ENCODE measurements at places on chromosomes 1 and 21.

GRCh38 chr21:34073032-34073748, at the start of the genes MRPS6 and SLC5A3:
Gene MRPS6, plus strand, starts transcription at chr21:34073578. Its CDS starts 123 bp downstream, at chr21:34073701.
Gene SLC5A3, plus strand, starts transcription at chr21:34073578. Its CDS starts 21,621 bp downstream, at chr21:34095199.
- DNase-seq, result peak; percentile 70

GRCh38 chr1:17527036-17527914, 12.2 kb upstream of the ARHGEF10L start:
- DNase-seq, result no peak

GRCh38 chr1:232307296-232308017, 322.5 kb downstream of the SIPA1L2 start:
- no peak for DNase-seq

GRCh38 chr1:181482521-181483284, 614 bp upstream of the CACNA1E start:
- peak; percentile 8 for DNase-seq

DNA sequence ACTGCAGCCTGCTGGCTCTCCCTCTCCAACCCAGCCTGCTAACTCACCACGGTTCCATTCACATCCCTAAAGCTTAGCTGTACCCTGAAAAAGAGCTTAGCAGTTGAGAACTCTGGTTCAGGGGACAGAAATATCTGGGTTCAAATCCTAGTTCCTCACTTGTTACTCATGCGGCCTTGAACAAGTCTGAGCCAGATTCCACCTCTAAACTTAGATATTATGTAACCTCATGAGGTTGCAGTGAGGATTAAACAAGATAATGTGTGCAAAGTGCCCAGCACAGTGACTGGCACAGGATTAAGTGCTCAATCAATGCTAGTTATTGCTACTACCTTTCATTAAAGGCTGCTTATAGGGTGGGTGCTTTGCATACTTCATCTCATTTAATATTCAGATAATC, 41.3 kb upstream of the DHCR24 start:
- no peak for DNase-seq

DNA sequence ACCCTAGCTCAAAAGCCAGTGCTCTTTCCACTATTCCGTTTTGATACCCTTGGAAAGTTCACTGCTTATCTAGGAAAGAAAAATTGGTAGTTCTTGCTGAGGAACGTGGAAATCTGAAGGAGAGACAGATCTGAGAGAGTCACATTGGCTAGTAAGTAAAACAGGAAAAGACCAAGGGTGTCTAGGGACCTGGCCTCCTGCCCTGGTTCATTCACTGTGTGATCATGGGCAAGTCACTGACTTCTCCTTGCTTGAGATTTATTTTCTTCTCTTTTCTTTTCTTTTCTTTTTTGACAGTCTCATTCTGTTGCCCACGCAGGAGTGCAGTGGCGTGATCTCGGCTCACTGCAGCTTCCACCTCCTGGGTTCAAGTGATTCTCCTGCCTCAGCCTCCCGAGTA, 90.8 kb downstream of the NFIA start:
- DNase-seq, result no peak

DNA sequence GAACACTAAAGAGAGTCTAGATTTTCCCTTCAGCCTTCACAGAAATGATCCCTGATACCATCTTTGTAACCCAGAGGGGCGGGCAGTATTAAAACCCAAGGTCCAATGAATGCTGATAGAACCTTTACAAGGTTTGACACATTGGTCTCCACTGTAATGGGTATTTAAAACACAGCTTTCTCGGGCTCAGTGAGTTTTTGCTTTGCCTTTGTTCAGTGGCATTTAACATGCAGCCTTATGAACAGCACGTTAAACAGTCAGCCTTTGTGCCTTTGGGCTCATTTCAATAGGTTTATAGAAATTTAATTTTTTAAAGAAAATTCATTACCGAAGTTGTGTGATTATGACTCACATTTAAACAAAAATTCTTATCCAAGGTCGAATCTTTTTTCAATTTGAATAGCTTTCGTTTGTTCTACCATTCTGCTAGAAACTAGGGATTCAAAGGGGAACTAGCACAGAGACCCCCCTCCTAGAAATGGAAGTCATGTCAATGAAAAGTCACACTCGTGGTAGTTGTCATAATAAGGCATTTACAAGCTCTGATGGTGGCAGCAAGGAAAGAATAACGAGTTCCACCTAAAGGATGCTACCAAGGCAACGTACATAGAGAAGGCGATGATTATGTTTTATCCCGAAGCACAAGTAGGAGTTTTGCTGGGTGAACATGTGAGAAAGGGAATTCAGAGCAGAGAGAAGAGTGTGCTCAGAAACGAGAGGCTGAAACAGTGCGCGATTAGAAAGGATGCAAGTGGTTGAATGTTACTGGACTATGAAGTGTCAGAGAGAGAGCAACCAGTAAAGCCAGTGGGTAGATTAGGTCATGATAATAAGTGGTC, 66.2 kb downstream of the SGIP1 start:
- no peak for DNase-seq

GRCh38 chr1:149945206-149945605, 8.5 kb upstream of the MTMR11 start:
- no peak for DNase-seq

DNA sequence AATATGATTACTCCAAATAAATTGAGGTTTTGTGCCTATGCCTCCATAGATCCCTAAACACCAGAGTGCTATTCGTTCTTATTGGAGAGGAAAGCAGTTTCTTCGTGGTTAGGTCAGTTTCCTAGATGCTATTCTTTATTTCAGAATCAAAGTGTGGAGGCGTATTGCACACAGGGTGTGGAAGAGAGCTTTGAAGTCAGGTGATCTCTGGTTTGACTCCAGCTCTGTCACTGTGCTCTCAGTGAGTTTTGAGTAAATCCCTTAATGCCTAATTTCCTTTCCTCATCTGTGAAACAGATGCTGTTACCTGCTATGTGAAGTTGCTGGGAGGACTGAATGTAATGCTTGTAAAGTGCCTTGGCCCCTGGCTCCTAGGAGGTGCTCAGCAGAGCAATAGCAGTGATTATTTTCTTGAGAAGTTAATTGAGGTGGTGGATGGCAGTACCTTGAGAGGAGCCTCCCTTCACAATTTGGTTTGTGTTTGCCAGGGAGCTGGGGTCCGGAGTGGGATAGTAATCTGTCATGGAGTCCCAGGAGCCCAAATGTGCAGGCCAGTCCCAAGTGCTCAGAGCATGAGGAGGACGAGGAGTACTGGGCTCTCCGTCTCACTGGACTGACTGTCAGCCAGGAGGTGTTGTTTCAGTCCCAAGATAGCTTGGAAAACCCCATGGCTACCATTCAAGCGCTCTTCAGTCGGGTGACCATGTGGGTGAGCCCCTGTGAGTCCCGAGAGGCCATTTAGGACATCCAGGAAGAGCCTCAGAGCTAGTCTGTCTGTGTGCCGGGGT, 14.9 kb downstream of the NTPCR start:
- no peak for DNase-seq

GRCh38 chr1:67217417-67217816, 51.2 kb downstream of the IL23R start:
- DNase-seq, result no peak

DNA sequence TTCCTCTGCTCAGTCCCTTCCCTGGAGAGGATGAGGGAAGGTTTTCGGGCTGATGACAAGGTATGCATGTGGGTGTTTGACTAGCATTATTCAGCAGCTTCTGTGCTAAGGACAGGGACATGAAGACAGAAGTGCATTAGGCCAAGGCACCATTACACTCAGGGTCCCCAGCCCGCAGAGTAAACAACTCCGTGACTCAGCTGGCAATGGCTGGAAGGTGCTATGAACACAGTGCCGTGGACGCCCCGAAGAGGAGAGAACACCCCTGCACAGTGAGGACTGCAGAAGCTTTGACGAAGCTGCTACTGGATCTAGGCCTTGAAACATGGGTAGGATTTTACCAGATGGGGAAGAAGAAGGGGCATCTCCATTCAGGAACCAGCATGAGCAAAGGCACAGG, 13.7 kb upstream of the EPS8L3 start:
- no peak for DNase-seq

GRCh38 chr1:89607586-89608318, 25.2 kb upstream of the LRRC8C start:
- no peak for DNase-seq

DNA sequence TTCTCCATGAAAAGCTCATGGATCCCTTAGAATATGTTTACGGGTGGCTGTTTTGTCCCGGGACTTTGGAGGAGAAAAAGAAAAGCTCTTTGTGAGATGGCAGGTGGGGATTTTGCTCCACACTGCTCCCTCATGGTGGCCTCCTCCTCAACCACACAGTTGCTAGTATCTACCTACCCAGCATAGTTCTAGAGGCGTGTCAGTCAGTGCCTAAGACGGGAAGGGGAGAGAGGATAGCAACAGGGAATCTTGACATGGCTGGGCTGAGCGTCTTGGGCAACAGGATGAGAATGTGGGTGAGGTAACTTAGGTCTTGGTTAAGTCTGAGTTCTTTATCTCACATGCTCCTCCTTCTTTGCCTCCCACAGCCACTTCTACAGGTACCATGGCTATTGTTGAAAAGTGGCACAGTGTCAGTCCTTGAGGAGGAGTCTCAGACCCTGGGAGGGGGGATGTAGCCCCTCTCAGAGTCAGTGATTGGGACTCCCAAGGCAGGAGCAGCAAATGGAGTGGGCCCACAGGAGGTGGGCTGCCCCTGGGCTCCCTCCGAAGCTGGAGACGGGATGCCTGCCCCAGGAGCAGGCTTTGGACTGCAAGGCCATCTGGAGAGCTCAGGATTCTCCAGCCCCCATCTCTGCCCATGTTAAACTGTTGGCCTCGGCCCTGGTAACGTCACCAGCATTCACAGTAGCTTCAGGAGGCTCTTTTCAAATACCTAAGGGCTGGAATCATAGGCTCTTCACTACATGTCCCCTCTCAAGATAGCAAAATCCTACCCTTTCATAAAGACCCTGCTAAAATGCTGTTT, 75.4 kb downstream of the TENT5C start:
- DNase-seq, result no peak

DNA sequence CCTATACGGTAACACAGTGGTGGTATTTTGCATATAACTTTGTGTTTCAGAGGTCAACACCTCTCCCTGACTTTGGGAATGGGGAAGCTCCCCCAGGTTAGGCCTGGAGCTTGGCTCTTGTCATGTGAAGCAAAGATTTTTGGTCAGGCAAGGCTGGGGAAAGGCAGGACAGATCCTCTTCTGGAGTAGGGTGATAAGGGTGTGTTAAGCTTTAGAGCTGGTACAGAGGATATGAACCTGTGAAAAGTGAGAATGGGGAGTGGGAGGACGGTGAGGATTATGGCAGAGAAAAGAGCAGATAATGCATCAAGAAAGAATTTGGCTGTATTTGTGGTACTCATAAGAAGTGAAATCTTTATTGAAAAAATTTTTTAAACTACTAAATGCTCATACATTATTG, 2.3 kb downstream of the RPF1 start:
- no peak for DNase-seq

DNA sequence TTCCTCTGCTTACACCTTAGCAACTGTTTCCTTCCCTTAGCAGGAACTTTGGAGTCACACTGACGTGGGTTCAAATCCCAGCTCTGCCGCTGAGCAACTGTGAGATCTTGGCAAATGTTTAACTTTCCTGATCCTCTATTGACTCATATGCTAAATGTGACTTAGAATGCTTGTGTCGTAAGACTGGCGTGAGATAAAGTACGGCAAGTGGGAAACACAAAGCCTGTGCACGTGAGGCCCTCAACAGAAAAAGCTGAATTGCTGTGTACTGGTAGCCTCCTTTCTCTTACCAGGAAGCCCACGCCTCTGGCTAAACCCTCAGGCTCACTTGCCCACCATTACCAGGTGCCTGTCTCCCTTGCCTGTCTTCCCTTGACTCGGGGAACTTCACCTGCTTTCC, 135.4 kb upstream of the TNR start:
- DNase-seq, result no peak

- no peak for DNase-seq
These were observed 403.7 kb downstream of the LTN1 start for GRCh38 chr21:28588997-28589396.

DNA sequence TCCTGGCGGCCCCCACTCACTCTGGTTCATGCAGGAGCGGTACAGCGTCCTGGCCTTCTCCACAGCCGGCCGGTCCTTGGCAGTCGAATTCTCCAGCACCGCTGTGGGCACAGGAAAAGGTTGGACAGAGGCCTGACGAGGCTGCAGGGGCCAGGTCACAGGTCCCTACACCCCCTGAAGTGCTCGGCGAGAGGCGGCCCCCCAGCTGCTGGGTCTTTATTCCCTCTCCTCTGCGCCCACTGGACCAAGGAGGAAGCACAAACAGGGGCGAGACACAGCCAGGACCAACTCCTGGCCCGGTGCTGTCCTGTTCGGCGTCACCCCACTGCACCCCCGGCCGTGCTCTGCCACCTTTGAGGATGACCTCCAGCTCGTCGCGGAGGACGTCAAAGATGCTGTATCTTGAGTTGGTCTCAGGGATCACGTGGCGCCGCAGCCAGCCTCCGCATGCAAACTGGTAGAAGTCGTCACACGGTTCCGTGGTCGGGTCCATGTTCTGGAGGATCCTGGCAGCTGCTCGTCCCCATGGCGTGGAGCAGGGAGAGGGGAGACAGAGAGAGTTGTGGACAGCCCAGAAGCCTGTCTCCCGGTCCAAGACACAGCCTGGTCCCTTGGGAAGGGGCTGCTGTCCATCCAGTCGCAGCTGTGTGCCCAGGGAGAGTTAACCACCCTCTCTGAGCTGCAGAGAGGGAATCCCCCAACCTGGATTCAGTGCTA, 22.9 kb downstream of the PRXL2B start:
- no peak for DNase-seq

DNA sequence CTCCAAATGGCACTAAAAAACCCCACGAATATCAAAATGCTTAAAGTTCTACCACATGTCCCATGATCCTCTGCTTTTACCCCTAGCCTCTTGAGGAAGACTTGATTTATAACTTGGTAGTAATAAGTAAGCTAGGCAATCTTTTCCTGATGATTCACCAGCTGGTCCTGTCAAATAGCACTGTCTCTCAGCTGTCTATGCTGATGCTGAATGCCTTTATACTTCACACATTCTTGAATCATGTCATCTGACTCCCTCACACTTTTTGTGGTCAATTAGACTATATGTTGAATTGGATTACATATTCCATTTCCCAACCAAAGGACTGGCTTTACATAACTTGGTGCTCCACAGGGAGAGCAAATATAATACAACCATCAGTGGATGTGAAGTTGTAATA, 16.6 kb downstream of the C21orf91 start:
- DNase-seq, result no peak

GRCh38 chr1:225755671-225756319, 21.8 kb upstream of the SRP9 start:
- DNase-seq, result no peak

DNA sequence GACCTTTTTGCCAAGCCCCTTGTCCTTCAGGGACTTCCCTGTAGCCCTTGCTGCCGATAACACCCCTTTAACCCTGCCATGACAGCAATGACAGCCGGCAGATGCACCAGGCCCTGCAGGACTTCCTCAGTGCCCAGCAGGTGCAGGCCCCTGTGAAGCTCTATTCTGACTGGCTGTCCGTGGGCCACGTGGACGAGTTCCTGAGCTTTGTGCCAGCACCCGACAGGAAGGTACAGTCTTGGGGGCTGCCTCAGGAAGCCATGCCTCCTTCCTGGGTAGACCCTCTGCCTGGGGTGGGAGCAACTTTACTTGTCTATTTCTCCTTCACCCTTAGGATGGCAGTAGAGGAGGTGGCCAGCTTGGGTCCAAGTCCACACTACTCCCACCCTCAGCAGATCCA, 16.1 kb upstream of the PADI6 start:
- no peak for DNase-seq

All from NCI-H2081 (cell line).